Dermis blood vessel endothelial cell (primary cell): ENCODE measurements at places on chromosomes 7 and 10. TPM values are rescaled to one million over a fixed set of nuclear protein-coding genes. Genes with fewer than 3 reads are reported as not detected.

ALOX5 gene
- 0.34 and 0.60 TPM in 2 replicates for total RNA-seq

TSC22D4 gene
- total RNA-seq = 32.3 and 44.2 TPM in 2 replicates

FAM25G gene
- total RNA-seq = not detected in 2 replicates

NEURL1 gene
- 0.19 TPM in 1 of 2 replicates, not detected in the other for total RNA-seq

FAM25C gene
- total RNA-seq = not detected in 2 replicates

FXYD4 gene
- not detected in 2 replicates for total RNA-seq

PLCE1 gene
- 2.7 and 3.6 TPM in 2 replicates for total RNA-seq

ICA1 gene
- 41.1 and 55.8 TPM in 2 replicates for total RNA-seq

OR6V1 gene
- not detected in 2 replicates for total RNA-seq

PDE6C gene
- total RNA-seq = not detected in 2 replicates

RSPH10B gene
- total RNA-seq = 1.0 and 1.3 TPM in 2 replicates

GPR37 gene
- total RNA-seq = 0.14 and 0.17 TPM in 2 replicates

CCDC146 gene
- 1.4 and 2.4 TPM in 2 replicates for total RNA-seq

MBLAC1 gene
- total RNA-seq = 2.4 and 3.7 TPM in 2 replicates

ZNF37A gene
- total RNA-seq = 9.4 and 10.9 TPM in 2 replicates

NUTM2A gene
- total RNA-seq = 0.09 and 0.85 TPM in 2 replicates

FRAT1 gene
- total RNA-seq = 5.4 and 6.6 TPM in 2 replicates

CALML3 gene
- total RNA-seq = not detected in 2 replicates

SEC31B gene
- 1.2 and 5.3 TPM in 2 replicates for total RNA-seq

CDC14C gene
- not detected in 2 replicates for total RNA-seq

MEOX2 gene
- total RNA-seq = 46.5 and 53.9 TPM in 2 replicates

SYPL1 gene
- total RNA-seq = 92.7 and 133 TPM in 2 replicates

LRGUK gene
- total RNA-seq = 0.05 and 0.17 TPM in 2 replicates

TNS3 gene
- total RNA-seq = 11.7 and 13.6 TPM in 2 replicates

LRRD1 gene
- total RNA-seq = under 0.01 TPM in 1 of 2 replicates, not detected in the other

HOXA1 gene
- 0.68 and 0.84 TPM in 2 replicates for total RNA-seq

GDF2 gene
- total RNA-seq = not detected in 2 replicates

TRPV6 gene
- total RNA-seq = not detected in 2 replicates

UCMA gene
- total RNA-seq = not detected in 2 replicates

SUN3 gene
- total RNA-seq = not detected in 2 replicates

KCNMA1 gene
- total RNA-seq = under 0.01 and 0.05 TPM in 2 replicates

TAS2R5 gene
- 0.47 and 0.68 TPM in 2 replicates for total RNA-seq

LIPJ gene
- not detected in 2 replicates for total RNA-seq

DENND11 gene
- 65.4 and 76.9 TPM in 2 replicates for total RNA-seq

STEAP1 gene
- total RNA-seq = 11.1 and 27.6 TPM in 2 replicates

PTTG1IP2 gene
- not detected in 2 replicates for total RNA-seq

NSUN5 gene
- 3.7 and 6.1 TPM in 2 replicates for total RNA-seq

PTF1A gene
- total RNA-seq = not detected in 2 replicates

TSPAN12 gene
- 74.5 and 83.4 TPM in 2 replicates for total RNA-seq

EN2 gene
- not detected in 2 replicates for total RNA-seq

GBX1 gene
- not detected in 2 replicates for total RNA-seq

MDFIC gene
- 69.1 and 78.2 TPM in 2 replicates for total RNA-seq

GNAT3 gene
- total RNA-seq = not detected in 2 replicates

GPC2 gene
- total RNA-seq = 2.8 and 4.4 TPM in 2 replicates

URGCP gene
- 27.5 and 34.2 TPM in 2 replicates for total RNA-seq

NXPH1 gene
- total RNA-seq = not detected in 2 replicates

FAM171A1 gene
- total RNA-seq = 40.0 and 55.9 TPM in 2 replicates

RGS10 gene
- total RNA-seq = 10.5 and 12.6 TPM in 2 replicates

GALNT17 gene
- total RNA-seq = not detected in 2 replicates

BLNK gene
- total RNA-seq = not detected in 2 replicates

SPDYE5 gene
- not detected in 2 replicates for total RNA-seq

SPAG6 gene
- not detected in 2 replicates for total RNA-seq

CFAP58 gene
- total RNA-seq = 0.85 and 1.2 TPM in 2 replicates

TMEM106B gene
- total RNA-seq = 38.6 and 40.3 TPM in 2 replicates
